Kidney glomerular epithelial cell (primary cell): ENCODE measurements at places on chromosomes 5 and 9.

- peak; percentile 77 for DNase-seq
Observed at GRCh38 chr9:111597852-111598732, 1.4 kb downstream of the PTGR1 start.

GRCh38 chr9:113302792-113303418, at the start of gene RNF183:
Gene RNF183, minus strand, starts transcription at chr9:113303376. Its CDS starts 5,192 bp downstream, at chr9:113298184.
- DNase-seq = peak; percentile 55

GRCh38 chr9:89430995-89431394, 66.9 kb downstream of the SEMA4D start:
- DNase-seq = no peak

DNA sequence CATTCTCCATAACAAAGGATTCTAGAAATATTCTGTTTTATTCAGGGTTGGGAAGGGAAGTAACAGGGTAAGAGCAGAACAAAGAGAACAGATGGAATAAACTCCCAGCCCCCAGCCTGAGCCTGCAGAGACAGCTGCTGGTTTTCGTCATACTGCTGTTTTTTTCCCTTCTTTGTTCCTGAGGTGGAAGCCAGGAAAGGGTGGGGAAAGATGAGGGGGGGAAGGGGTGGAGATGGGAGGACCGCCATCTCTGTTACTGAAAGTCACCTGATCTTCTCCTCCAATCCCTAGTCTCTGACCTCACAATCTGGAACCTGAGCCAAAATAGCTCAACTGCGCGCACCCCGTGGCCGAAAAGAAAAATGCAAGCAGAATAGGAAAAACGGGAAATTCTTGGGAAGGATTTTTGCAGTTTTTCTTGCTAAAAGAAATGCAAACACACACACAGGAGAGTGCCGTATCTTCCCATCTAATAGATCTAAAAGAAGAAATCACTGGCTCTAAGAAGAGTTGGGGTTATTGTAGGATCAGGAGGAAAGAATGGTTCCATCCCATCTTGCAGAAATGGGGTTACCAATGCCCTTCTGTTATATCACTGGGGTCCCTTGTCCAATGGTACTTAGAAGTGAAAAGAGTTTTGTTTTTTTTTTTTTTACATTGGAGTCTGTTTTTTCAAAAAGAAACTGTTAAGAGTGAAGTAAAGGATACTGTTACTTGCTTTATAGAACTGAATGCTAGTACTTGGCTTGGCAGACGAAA, 57.9 kb downstream of the DIAPH1 start:
- DNase-seq = peak; percentile 94

DNA sequence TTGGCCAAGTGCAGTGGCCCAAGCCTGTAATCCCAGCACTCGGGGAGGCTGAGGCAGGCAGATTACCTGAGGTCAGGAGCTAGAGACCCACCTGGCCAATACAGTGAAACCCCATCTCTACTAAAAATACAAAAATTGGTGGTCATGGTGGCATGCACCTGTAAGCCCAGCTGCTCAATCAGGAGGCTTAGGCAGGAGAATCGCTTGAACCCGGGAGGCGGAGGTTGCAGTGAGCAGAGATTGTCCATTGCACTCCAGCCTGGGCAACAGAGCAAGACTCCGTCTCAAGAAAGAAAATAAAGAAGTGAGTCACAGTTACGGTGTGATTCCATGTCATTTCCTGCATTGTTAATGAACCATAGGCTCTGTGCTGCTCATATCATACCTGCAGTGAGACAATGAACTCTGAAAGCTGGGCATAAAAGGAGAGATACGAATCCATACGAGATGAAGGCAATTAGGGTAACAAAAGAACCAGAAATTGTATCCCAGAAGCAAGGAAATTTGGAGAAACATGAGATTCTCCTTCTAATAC, 44.6 kb downstream of the TIMD4 start:
- DNase-seq = peak; percentile 9

- DNase-seq = no peak
Observed at GRCh38 chr9:93301911-93302541, 118.1 kb downstream of the WNK2 start.
